ENCODE measurements at places on chromosomes 7 and 10.

DNA sequence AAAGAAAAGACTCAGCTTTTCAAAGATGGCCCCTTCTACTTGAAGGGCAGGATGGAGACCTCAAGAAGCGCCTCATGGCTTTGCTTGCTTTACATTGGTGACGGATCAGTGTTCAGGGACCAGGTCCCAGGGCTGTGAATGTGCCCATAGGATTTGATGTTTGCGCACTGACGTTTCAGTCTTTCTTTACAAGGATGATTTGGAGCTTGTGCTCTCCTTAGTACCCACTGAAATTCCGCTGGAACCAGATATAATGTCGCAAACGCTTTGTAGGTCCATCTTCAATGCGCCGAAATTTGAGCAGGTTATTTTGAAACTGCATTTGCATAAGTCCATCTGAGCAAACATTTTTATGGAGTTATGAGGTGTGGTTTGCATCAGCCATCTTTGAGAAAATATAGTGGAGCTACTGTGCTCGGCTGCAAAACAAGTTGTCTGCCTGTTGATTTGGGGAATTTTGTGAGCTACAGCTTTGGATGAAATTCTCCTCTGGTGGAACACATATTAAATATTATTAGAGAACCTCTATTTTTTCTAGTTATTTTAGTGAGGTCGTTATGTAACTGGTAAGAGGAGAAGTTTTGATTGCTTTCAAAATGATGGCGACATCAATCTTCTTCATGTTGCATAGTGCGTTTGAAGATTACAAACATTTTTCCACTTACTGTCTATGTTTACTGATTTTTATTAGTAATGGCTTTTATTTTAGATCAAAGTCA, 2.4 kb downstream of the RBM20 start:
- no peak for DNase-seq

- peak; percentile 50 for DNase-seq
Measured at GRCh38 chr7:122311050-122311700, 6.6 kb upstream of the FEZF1 start.

- no peak for DNase-seq
Measured at GRCh38 chr10:104328646-104328895, 9.7 kb downstream of the ITPRIP start.

- DNase-seq, result no peak
Measured at GRCh38 chr10:10125676-10126075, 892.0 kb upstream of the CELF2 start.

DNA sequence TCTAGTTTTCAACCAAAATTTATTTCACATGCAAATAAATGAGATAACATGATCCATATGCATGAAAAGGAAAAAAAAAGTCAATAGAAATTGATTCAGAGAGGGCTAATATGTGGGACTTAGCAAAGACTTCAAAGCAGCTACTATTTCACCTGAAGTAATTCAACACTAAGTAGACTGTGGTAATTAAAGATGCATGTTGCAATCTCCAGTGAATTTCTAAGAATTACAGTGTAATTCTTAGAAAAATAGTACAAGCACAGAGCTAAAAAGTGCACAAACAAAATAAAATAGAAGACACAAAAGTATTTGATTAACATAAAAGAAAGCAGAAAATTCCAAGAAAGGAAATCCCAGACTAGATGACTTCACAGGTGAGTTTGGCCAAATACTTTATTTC, 25.7 kb downstream of the GPR22 start:
- DNase-seq, result no peak
